ENCODE measurements at places on chromosomes 11 and 22.

GRCh38 chr11:10233581-10233980, 60.4 kb downstream of the SBF2 start:
- DNase-seq, result no peak

GRCh38 chr11:102577723-102578122, 47.2 kb upstream of the MMP7 start:
- no peak for DNase-seq

DNA sequence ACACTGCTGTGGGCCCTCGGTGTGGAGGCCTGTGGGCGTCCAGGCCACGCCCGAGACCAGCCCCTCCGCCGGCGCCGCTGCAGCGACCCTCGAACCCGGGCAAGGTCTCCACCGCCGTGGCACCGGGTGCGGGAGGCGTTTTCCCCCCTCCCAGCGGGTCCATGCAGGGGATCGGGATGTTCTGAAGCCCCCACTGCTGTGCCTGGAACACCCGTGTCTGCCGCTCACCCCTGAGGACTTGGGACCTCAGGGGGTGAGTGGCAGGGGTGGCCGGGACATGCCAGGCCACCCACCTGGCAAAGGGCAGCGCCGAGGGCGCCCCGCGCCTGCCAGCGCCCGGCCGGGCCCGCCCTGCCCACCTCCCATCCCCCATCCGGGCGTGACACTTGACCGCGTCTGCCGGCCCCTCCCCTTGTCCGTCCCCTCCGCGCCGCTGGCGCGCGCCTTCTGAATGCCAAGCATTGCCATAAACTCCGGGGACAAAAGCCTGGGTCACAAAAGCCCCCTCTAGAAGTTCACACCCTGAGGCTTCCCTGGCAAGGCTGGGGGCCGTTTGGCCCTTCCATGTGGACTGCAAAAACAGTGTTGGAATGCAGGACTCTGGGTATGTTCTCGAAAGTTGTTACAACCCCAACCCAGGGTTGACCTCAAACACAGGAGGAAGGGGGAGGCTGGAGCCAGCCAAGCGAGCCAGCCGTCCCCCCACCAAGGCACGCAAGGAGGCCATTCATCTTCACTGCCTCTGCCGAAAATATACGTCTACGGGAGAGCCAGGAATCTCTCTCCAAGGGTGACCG, 819 bp upstream of the KCNQ1OT1 start:
- DNase-seq, result peak; percentile 46

DNA sequence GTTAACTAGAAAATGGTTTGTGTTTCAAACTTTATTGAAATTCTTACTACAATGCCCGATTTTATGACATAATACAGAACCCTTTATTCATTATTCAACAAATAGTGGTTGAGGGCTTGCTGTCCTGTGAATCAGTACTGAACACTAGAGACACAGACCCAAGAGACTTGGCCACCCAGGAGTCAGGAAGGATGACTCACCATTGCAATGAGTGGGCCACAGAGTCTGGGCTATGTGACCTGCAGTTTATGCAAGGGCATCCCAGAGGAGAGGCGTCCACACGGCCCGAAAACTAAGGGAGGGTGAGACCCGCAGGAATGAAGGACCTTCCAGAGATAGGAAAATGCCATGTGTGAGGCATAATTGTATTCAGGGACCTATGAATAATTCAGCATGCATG, 143.8 kb upstream of the DDI1 start:
- DNase-seq, result no peak

- DNase-seq, result no peak
Measured at GRCh38 chr22:48577014-48577690, 1250.5 kb downstream of the BRD1 start.

DNA sequence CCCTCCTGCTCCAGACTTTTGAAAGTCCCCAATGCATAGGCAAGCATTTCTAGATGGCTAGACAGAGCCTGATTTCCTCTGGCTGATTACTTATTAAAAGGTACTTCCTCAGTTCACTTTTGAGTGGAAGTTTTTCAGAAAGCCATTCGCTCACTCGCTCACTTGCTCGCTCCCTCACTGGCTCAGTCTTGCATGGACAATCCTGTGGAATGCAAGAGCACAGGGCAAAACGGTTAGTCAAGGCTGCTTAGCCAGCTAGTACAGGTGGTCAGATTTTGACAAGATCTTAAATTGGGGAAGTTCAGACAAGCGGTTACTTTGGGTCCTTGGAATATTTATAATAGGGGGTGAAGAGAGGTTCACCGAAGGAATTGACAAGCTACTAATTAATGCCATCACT, 101.0 kb downstream of the ARL14EP start:
- DNase-seq, result no peak

Measured in stimulated activated CD4-positive, alpha-beta T cell treated with anti-CD3 and anti-CD28 coated beads, TNF-alpha, amount 100 ng/mL, for 24 hours (primary cell).